T47D (cell line): ENCODE measurements at places on chromosomes 11 and 22.

- no peak for DNase-seq
Observed at GRCh38 chr22:20810645-20811044, 36.7 kb downstream of the SERPIND1 start.

DNA sequence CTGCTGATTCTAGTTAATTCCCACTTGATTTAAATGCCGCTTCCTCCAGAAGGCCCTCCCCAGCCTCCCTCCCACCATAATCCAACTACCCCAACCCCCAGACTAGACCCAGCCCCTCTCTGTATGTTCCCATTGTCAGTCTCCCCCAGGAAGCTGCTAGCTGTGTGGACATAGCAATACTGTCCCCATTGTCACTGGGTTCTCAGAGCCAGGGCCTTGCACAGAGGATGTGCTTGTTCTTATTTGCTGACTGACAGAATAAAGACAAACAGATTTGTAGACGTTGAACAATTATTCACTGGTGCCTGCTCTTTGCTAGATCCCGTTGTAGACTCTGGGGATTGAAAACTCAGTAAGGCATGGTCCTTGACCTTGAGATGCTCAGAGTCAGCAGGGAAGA lies 45.7 kb upstream of the NAV2 start:
- DNase-seq: no peak

GRCh38 chr22:47050401-47051051 lies 288.1 kb downstream of the TBC1D22A start:
- DNase-seq: no peak

GRCh38 chr11:66693356-66694055 lies 15.8 kb upstream of the RBM4B start:
- no peak for DNase-seq

DNA sequence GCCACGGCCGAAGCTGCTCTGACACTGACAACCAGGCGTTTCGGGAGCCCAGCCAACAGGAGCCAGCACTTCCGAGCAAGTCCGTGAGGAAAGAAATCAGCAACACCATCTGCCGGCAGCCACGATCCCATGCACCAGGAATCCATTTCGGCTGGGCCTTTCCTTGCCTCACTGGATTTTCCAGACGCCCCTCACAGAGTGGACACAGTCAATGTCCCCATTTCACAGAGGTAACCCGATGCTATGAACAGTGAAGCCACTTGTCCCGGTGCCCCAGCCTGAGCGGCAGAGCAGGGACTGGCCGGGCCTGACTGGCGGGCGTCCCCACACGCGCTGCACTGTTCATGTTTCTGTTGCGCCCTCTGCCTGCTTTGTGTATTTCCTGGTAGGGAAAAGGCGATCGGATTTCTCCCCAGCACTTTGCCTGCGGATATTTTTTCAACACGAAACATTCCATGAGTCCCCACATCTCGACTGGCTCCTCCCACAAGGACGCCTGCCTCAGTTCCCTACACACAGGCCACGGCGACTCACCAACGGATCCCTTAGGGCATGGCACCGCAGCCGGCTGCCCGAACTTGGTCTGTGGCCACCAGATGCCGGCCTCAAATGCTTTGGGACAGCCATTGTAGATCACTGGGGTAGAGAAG lies 55.3 kb downstream of the TRMU start:
- no peak for DNase-seq

DNA sequence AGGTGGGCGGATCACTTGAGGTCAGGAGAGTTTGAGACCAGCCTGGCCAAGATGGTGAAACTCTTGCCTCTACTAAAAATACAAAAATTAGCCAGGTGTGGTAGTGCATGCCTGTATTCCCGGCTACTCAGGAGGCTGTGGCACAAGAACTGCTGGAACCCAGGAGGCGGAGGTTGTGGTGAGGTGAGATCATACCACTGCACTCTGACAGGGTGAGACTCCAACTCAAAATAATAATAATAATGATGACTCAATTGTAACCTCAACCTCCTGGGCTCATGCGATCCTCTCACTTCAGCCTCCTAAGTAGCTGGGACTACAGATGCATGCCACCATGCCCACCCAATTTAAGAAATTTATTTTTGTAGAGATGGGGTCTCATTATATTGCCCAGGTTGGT lies 15.6 kb upstream of the CHRNA10 start:
- no peak for DNase-seq

- DNase-seq: no peak
Observed at GRCh38 chr11:75527938-75528735, 2.4 kb upstream of the GDPD5 start.

- no peak for DNase-seq
Observed at GRCh38 chr11:123475469-123475868, 45.4 kb downstream of the GRAMD1B start.

DNA sequence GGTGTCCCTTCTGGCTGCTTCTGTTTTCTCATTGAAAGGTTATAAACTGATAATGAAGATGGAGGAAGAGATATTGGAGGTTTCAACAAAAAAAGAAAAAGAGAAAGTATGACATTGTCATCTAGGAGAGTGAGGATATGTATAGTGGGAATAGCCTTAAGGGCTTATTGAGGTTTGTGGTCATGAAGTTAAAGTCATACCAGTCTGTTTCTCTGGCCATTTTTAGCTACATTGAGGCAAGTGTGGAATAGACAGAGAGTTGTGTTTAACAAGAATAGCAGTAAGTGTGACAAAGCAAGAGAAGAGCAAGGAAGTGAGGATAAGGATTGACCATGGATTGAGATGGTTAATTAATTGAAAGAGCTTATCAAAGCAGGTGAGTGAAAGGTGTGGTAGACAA lies 110.4 kb downstream of the ELP4 start:
- DNase-seq: no peak

DNA sequence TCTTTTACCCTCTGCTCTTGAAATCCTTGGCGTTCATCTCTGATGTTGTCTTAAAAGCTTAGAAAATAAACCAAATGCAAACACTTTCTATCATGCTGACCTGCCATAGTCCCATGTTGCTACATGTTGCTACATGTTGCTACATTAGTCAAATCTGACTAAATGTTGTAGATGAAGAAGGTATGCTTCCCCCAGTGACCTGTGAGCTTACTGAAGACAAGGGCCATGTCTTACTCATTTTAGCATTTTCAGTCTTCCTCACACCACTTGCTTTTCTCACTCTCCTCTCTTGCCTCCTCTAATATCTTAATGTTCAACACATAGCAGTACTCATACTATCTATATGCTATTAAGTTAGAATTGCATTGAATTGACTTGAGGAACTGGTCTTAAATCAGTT lies 346.4 kb upstream of the MTNR1B start:
- DNase-seq: no peak

- DNase-seq: peak; percentile 13
Observed at GRCh38 chr22:36940676-36941075, 27.2 kb downstream of the CSF2RB start.

DNA sequence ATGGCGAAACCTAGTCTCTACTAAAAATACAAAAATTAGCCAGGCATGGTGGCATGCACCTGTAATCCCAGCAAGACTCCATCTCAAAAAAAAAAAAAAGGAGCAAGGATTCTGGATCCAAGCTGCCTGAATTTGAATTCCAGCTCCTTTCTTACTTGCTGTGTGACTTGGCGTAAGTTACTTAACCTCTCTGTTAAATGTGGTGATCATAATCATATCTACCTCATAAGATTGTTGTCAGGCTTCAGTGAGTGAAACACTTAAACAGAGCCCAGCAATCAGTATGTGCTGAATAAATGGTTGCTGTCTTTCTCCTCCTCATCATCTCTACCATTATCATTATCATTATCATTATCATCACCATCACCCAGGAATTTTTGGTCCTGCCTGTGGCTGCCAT lies 2.7 kb downstream of the MB start:
- no peak for DNase-seq

- DNase-seq: no peak
Observed at GRCh38 chr22:35887296-35887875, 141.2 kb downstream of the RBFOX2 start.

DNA sequence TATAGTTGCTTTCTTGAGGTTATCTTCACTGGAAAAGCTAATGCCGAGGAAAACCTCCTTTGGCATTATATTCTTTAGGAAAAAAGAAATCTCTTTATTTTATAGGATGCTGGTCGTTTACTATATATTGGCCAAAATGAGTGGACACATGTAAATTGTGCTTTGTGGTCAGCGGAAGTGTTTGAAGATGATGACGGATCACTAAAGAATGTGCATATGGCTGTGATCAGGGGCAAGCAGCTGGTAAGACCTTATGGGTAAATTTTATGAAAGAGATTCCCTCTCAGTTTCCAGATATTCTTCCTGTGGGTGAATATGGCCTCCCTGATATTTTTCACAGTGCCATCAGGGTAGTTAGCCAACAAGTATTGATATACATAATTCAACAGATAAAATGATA lies 29.4 kb upstream of the TTC36 start:
- no peak for DNase-seq

- no peak for DNase-seq
Observed at GRCh38 chr11:83023410-83023809, 48.3 kb downstream of the RAB30 start.

- DNase-seq: no peak
Observed at GRCh38 chr22:27157666-27158370, 500.4 kb downstream of the MIAT start.

DNA sequence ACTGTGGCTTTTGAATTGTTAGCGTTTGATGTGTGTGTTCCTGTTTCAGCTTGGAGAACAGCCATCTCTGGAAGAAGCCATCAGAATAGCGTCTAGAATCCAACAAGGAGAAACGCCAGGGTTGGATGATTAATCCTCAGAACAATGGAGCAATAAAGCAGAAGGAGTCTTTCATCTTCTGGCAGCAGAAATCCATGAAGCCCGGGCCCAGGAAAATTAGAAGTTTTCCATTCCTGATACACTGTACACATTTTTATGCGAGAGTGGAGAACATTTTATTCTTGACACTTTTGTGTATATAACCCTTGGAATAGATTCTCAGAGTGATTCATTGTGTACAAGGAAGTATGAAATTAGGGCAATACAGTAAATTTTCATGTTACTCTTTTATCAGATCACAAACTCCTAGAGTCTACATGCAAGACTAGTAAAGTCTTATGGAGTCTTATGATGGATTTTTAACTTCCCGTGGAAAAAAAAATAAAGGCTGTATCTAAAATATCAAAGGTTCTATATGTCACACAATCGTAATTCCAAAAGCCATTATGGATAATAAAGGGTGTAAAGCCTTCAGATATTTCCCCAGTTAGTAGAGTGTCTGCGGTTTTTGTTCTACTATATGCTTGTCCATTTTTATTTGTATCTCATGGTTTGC lies 45.9 kb upstream of the WEE1 start:
- DNase-seq: no peak

DNA sequence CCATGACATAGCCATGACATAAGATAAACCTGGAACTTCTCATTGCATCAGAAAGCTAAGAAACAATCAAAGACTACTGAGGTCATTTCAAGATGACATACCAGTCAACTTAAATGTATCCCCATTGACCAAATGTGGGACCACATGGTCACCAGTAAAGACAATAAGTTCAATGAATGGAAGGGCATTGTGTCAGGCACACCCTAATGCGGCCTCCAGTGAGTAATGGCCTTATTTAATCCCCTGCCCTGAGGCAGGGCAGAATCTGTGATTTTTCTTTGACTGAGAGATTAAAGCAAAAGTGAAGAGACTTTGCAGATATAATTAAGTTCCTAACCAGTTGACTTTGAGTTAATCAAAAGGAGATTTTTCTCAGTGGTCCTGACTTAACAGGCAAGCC lies 17.3 kb upstream of the SYT8 start:
- no peak for DNase-seq

DNA sequence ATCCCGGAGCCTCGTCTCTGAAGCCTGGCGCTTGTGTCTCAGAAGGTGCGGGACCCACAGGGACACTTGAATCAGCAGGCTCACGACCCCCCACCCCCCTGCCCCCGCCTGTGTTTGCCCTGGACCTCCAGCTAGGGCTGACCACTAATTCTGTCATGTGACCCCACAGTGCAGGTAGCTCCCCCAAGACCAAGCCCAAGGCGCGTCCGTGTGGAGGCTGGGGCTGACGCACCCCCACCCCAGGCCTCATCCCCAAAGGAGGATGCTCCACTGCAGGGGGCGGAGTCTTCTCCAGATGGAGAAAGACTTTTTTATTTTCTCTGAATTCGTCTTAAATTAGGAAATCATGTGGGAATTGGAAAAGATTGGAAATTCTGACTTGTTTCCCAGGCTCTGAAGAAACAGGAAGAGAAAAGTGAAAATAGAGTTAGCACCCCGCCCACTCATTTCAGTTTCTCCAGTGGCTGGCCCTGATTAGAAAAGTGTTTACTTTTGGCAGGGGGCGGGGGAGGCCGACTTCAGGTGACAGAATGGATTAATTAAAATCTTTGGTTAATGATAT lies 1.0 kb upstream of the RELA start:
- DNase-seq: no peak

DNA sequence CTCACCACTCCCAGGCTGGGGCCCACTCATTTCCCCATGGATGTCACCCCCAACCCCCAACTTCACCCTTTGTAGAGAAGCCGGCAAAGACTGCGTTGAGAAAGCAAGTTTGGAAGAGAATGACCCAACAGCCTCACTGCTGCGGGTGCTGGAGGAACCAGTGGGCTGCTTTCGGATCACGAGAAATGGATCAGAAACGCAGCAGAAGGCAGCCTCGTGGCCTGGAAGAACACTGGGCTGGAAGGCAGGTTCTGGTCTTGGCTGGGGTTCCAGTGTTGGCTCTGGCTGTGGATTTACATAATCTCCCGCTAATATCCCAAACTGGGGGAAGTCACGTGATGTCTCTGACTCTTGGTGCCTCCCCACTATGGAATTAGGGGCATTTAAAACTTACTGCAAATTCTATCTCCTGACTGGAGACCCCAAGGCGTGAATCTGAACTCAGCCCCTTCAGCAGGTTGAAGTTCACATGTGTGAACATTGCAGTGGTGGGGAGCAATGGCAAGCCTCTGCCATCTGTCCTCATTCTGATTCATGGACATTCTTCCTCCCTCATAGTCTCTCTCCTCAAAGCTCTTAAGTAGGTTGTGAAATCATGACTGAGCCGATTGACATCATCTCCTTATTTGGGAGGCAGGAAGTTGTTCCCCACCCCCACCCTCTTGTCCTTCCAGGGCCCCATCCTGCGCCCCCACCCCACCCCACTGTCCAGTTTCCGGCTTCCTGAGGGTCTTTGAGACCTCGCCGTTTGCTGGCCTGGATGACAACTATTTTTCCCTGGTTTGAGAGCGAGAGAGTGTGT lies 37.0 kb upstream of the TIMP3 start:
- DNase-seq: no peak

DNA sequence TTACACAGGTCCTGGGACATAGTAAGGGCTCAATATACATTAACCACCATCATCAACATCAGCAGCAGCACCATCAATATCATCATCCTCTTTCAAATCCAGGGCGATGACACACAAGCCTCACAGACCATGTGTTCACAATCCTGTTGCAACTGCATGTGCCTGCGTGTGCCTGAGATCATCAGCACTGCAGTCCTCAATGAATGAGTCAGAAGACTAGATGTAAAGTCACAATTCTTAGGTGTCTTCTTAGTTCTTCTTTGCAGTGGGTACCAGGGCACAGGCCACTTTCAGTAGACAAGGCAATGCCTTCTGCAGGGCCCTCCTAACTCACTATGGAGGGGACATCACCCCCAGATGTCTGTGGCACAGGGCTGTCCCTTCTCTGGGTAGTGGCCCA lies 111.1 kb downstream of the MYO18B start:
- DNase-seq: no peak

GRCh38 chr11:46942172-46942571 lies 5.6 kb downstream of the CSTPP1 start:
- DNase-seq: no peak
